Activated T-cell treated with anti-CD3 and anti-CD28 coated beads, Interleukin-2, amount 50 U/mL, for 72 hours (primary cell): ENCODE measurements at places on chromosomes 2 and 18.

DNA sequence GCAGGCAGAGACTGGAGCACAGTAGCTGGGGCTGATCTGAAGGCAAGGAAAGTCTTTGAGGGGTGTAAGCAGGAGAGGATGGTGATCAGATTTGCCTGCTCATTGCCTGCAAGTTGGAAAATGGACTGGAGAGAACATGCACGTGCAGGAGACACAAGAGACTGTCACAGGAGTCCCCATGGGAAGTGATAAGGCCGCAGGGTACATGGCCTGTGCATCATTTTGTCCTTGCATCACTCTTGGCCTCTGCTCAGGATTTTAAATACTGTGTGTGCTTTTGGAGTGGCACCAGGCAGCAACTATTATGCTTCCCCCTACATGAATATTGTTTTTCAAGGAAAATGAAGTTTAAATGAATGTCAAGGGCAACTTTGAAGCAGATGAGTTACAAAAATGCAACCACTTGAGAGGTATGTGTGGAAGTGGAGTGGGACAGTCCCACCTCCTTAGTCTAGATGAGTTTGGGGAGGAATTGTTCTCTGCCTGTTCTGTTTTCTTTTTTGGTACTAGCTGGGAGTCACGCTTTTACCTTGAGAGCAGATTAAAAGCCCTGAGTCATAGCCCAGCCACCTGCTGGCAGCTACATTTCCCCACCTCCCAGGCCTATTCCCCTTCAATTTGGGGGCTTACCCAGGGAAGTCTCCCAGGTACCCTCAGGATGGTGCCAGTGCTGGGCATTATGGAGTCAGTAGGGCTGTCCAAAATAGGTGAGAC, 19.3 kb downstream of the MAPK4 start:
- DNase-seq, result no peak

DNA sequence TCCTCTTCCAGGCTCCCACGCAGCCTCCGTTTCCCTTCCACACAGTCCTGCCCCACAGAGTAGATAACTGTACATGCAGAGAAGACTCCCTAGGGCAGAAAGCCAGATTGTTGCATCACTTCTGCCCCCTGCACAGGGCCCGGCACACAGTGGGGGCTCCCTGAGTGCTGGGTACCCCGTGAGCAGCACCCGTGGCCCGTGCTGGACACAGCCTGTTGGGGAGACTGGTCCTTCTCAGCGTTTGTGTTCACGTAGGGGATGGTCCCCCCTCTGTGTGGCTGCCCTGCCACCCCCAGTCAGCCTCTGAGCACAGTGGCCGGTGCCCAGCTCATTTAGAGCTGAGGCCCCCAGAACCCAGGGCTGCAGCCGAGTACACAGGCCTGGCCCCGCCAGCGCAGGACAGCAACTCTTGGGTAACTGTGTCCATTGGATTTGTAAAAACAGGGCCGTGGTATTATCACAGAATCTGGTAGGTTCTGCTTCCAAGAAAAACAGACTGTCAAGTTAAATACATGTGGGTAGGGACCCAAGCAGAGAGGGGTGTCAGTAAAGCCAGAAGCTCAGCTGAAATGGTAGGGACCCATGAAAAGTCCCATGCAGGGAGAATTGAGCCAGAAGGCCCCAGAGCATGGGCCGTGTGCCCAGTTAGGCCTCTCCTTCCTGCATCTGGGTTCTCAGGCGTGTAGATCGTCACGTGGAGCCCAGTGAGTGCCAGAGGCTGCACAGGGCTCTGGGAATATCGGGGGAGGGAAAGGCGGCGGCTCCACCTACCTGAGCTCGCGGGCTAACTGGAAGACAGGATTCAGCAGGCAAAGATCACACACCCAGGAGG, 257.3 kb downstream of the ATAD2B start:
- DNase-seq, result no peak

DNA sequence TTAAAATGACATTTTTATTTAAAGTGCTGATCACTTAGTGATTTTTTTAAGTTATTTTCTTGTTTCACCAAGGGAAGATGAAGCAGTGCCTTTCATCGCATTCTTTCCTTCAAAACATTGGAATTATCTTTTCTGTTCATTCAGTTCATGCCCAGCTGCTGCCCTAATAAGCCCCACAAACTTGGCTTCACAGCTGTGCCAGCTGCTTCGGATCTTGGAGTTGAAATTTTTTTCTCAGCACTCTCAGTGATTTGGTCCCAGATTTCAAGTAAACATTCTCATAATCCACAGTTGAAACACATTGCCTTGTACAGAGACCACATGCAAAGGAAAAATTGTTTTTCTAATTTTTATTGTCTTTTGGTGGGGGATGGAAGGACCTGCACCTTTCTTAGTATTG, 353.3 kb upstream of the LRP1B start:
- no peak for DNase-seq

- no peak for DNase-seq
Observed at GRCh38 chr2:101204400-101205115, 48.1 kb upstream of the CNOT11 start.

DNA sequence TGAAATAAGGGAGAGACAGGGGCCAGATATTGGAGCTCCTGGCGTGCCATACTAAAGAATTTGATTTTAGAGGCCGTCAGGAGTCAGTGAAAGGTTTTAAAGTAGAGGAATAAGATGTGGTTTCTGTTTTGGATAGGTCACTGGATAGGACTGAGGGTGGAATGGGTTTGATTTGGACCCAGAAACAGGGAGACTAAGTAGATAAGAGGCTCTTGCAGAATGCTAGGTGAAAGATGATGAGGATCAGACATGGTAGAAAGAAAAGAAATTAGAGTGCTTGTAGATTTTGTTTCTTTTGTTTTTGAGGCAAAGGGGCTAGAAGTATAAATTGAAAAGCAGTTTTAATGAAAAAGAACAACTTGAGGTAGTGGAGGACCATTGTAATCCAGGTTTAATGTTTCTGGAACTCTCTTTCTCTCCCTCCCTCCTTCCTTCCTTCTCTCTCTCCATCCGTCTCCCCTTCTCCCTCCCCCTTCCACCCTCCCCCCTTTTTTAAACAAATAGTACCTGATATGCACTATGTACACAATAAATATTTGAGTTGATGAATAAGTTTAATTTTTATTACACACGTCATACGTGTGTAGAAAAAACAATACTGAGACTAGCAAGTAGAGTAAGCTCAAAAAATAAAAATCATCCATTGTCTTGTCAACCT, 1.9 kb downstream of the NDUFV2 start:
- no peak for DNase-seq

DNA sequence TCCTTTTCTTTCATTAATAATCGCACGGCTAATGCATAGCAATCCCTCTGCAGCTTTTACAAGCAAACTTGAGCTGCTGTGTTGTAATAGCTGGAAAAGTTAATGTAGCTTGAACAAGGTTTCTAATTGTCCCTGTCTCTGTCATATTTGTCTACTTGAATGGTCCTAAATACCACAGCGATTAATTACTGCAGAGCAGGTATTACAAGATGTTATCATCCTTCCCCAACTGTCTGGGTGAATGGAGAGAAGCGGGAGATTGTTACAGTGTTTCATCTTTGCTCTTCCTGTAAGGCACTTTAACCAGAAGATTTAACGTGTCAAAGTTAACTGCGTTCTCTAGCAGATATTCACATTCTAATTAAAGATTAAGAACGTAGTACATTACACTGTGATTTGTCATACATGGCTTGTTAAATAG, 422.2 kb upstream of the POU3F3 start:
- DNase-seq, result no peak

DNA sequence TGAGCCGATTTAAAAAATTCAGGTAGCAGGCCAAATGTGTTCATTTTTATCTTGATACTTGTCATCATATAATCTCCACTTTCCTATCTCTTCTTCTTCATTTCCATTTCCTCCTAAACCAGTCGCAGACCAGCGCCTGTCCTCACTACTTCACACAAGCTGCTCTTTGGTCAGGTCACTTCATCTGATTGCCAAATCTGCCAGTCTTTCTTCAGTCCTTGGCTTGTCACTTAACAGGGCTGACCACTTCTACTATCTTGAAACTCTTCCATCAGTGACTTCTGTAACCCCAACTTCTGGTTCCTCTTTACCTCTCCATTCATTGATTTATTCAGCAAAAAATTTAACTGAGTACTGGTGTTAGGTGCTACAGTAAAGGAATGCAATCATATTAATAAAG, 18.0 kb upstream of the SPRED2 start:
- no peak for DNase-seq

DNA sequence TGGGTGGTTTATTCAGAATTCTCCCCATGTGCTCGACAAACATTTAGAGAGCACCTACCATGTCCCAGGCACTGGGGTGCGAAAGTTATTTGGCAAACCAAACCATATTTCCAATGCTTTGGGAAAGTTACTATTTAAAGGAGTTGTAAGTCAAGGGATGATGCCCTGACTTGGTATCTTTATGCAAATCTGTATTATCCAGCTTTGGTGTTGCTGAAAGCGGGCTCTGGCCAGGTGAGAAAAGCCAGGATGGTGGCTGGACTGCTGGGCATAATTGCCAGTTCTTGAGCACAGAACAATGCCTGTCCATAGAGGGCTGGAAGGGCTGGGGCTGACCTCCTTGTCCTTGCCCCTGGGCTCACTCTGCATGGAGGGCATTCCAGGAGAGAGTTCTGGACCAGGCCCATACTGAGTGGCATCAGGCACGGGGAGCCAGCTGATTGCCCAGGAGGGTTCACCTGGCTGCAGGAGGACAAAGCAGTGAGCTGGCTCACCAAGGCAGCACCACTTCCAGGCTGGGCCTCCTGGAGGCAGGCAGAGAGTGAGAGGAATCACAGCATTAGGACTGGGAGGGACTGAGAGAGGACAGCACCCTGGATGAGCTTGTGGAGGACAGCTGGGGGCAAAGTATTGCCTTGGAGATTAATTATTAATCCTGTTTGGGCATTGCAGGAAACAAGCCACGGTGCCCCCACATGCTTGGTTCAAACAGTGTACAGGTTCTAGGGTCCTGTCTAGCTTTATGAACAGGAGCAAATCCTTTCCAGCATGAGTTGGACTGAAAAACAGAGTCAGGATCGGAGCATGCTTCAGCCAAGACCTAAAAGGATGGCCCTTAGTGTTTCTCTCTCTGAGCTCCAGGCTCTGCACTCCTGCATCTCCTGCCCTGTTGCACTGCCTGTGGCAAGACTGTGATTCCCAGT, 7.1 kb downstream of the KHK start:
- no peak for DNase-seq

DNA sequence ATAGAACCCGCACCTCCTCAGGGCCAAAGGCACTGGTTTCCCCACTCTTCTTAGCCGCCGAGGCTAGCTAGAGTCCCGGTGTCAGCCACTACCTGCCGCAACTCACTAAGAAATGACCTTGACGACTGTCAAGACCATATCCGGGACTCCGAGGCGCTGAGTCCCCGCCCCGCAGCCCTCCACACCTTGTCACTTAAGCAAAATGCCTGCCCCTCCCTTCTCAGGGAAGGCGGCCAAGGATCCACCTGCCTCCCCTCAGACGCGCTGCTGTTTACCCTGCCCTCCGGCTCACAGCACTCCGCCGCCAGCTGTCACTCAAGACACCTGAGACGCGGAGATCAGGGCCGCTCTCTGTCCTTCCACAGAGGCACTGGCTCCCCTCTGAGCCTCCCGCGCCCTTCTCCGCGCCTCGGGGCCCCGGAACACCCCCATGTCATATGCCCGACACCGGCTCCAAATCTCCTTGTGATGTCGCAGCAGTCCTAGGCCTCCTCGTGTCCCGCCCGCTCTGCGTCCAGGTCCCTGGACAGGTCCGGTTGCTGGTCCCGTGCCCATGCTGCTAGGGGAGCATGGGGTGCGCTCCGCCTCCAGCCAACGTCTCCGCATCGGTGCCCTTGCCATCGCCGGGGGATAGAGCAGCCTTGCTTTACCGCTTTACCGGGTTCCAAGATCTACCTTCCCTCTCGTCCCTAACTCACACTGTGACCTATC, 32.5 kb upstream of the REG3G start:
- no peak for DNase-seq

- DNase-seq, result no peak
Observed at GRCh38 chr18:73577365-73577764, 570.3 kb downstream of the FBXO15 start.

GRCh38 chr2:96264656-96265348, 995 bp downstream of the TMEM127 start:
- DNase-seq, result peak; percentile 53
